ENCODE measurements at places on chromosomes 13 and 19.

DNA sequence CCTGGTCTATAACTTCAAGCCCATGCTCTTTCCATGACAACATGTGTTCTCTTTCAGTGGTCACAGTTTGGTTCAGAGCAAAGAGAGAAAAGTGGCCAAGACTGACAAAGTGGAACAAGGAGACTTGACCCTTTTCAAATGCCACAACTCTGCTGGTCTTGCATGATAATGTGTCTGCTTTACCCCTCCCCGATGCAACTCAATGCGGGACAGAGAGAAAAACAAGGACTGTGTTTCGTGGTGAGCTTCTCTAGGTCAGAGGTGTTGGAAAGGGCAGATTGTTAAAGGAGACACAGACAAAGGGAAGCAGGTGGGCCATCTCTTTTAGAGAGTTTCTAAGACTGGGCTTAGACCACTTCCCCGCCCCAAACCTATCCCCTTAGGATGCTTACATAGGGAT lies 61.6 kb upstream of the SERTM1 start:
- DNase-seq, result no peak

- DNase-seq, result no peak
Measured at GRCh38 chr19:5205381-5205780, 135.2 kb downstream of the PTPRS start.

- DNase-seq, result no peak
Measured at GRCh38 chr13:49063497-49063896, 87.8 kb downstream of the FNDC3A start.

- no peak for DNase-seq
Measured at GRCh38 chr19:19211499-19212420, at the start of gene NCAN. NCAN (plus strand) TSS chr19:19211958; CDS start chr19:19216954, 4,996 bp downstream.
